ENCODE measurements at places on chromosomes 3 and 15.

DNA sequence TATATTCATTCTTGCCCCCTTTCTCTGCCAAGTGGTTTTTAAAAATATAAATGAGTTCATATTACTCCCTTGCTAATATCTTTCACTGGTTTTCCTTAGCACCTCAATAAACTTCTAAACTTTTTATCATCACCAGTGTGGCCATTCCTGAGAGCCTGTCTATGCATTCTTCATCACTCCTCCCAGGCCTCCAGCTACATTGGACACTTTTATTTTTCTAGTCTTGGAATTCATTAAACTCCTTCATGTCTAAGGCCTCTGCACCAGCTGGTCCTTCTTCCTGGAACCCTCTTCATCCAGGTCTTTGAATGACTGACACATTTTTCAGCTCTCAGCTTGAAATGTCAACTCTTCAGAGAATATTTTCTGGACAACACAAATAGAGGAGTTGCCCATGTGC is 120.4 kb upstream of the P2RY1 start:
- DNase-seq, result no peak

DNA sequence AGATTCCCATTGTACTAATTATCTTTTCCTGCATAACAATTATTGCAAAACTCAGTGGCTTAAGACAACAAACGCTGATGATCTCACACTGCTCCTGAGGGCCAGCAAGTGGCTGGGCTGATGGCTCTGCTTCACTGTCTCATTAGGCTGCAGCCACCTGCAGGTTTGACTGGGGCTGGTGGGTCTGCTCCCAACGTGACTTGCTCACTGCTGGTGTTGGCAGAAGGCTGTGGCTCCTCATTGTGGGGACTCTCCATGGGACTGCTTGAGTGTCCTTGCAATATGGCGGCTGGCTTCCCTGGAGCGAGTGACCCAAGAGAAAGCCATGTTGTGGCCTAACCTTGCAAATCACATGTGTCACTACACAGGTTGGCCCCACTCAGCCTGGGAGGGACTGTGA is 71.1 kb downstream of the PLXNA1 start:
- DNase-seq, result no peak

DNA sequence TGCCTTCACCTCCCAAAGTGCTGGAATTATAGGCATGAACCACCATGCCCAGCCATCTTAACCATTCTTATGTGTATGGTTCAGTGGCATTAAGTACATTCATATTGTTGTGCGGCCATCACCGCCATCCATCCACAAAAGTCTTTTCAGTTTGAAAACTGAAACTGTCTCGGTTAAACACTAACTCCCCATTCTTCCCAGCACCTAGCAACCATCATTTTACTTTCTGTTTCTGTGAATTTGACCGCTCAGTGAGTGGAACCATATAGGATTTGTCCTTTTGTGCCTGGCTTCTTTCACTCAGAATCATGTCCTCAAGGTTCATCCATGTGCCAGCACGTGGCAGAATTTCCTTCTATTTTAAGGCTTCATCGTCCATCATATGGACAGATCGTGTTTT is 5.8 kb downstream of the MCM2 start:
- DNase-seq, result no peak

GRCh38 chr3:164352991-164353390 is 725.3 kb downstream of the SI start:
- DNase-seq, result no peak

DNA sequence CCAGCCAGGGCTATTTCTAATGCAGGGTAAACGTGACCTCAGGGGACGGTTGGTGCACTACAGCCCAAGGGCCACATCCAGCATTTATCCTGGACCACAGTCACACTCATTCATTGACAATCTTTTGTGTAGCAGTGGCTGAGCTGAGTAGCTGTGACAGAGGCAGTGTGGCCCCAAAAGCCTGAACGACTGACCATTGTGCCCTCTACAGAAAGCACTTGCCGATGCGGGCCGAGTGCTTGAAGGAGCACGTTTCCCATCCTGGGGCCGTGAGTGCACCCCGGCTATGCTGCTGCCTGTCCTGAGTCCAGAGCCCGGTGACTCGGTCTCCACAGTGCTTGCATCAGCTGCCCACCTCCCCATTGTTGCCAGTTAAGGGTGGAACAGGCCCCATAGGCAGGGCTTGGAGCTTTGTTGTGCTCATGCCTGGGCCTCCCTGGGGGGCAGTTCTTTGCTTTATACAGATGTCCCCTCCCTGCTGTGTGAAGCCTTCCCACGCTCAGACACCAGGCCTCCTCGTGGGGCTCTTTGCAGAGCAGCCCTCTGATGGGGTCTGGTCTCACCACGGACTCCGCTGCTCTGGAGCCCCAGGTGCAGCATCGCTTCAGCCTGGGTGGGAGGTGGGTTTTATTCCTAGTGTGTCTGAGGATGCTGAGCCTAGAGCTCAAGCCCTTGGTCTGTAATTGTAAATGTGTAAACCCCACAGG is 13.0 kb upstream of the SNRPA1 start:
- DNase-seq, result no peak

DNA sequence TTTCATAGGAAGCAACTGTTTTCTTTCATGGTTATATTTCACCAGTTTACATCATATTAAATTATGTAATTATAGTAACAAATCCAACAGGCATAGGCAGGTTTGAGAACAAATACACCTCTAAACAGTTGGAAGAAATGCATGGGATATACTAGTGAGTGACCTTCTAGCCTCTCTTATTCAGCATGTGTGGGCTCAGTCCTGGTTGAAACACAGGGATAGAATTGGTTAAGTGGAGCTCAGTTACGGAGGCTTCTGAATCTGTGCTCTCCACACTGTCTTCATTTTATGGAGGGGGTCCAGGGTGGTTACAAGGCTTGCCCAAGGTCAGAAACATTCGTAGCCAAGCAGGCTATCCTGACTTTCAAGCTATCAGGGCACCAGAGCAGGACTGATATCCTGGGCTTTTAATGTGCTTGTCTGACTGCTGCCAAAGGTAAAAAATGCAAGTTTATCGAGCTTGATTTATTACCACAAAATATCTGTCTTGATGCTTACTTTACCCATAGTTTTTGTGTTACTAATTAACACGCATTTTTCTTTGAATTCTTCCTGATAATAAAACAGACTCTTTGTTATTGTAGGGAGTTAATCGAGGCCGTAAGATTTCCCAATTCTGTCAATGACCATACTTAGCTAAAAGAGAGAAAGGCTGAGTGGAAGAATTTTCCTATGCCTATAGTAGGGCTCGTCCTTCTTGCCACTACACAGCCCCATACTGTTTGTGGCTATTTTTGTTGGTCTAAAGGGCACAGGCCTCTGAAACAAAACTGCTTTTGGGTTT is 89.6 kb downstream of the FILIP1L start:
- peak; percentile 62 for DNase-seq

DNA sequence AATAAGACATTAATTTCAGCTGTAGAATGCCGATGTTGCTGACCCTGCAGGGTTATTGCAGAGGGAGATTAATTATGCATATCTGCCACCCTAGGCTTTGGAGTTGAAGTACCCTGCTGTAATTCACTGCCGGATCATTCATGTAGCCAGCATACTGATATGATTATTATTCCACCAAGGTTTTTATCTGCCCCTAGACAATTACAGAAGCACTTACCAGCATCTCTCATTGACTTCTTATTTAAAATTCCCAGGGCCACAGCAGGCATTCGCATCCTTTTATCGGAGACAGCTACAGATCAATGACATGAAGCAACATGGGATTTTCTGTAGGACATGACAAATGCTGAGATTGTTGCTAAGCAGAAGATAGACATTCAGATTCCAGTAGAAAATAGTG is 31.3 kb downstream of the IL1RAP start:
- DNase-seq, result no peak

Measured in choroid plexus epithelial cell (primary cell).